CD8-positive, alpha-beta memory T cell (primary cell): ENCODE measurements at places on chromosomes 13 and 19. TPM values are rescaled to one million over a fixed set of nuclear protein-coding genes. Genes with fewer than 3 reads are reported as not detected.

IGFLR1 gene
- total RNA-seq = 110 TPM

DNA sequence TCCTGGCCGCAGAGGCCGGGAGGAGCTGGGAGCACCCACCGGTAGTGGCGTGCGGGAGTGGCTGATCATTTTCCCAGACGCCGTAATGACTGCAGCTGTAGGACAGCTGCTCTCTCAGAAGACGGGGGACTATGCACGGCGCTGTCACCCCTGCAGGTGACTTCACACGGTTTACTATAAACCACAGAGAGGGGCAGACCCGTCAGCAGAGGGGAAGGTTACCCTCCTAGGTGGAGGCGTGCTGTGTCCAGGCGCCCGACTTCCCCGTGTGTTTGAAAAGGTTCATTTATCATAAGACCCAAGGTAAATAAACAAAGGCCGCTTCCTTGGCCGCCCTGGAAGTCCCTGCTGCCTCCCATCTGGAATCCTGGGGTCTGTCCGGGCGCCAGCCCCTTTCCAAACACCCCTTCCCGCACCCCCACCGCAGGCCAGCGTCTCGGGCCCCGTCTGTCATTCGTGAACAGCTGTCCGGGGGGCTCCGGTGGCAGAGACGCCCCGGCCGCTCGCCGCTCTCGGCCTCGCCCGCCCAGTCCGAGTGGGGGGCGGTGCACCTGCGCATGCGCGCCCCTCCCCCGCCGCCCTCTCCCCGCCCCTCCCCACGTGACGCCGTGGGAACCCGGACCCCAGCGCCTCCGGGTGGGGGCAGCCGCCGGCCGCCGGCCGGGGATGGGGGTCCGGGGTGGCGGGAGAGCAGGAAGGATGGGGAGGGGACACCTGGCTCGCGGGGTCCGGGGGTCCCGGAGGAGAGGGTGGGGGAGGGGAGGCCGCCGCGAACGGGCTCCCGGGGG, 915 bp downstream of the SHC2 start:
- peak; percentile 23 for DNase-seq

PGLYRP2 gene
- total RNA-seq = 0.13 TPM

BICRA gene
- 11.5 TPM for total RNA-seq

DNA sequence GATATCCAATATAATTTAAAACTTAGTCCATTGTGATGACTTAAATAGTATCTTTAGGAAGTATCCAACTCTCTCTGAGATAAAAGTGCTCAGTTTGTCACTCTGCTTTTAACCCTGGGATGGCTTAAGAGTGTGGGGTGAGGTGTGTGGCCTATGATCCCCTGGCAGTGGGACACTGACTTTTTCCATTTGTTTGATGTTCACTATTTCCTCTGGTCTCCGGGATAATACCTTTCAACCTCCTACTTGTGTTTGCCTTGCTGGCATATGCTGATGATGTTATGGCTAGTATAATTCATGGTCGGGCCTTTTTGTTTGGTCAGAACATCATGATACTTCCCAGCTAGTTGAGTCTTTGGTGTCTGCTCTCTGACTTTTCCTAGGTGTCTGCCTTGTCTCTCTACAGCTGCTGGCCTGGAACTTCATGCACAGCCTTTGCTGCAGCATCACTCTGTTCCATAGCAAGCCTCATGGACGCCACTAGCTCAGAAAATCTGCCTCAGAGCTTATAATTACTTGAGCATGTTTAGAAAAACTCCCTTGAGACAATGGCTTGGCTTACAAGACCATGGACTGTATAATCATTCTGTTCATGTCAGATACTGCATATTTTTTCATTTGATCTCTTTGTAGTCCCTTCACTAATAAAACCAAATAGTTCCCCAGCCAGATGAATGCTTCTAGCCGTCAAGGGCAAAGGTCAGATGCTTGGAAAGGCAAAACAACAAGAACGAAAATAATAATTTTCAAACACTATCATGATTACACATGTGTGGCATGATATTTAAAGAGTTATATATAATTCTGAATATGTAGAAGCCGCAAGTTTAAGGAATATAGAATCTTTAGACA, 75.2 kb downstream of the WDFY2 start:
- DNase-seq = no peak

GNG14 gene
- total RNA-seq = not detected
